Hematopoietic multipotent progenitor cell treated with erythropoietin and hydrocortisone succinate and interleukin-3 and kit ligand, for 15 days (in vitro differentiated cells): ENCODE measurements at places on chromosomes 7 and 10.

GRCh38 chr7:151179287-151179860 lies 7.7 kb downstream of the ASB10 start:
- DNase-seq = no peak

DNA sequence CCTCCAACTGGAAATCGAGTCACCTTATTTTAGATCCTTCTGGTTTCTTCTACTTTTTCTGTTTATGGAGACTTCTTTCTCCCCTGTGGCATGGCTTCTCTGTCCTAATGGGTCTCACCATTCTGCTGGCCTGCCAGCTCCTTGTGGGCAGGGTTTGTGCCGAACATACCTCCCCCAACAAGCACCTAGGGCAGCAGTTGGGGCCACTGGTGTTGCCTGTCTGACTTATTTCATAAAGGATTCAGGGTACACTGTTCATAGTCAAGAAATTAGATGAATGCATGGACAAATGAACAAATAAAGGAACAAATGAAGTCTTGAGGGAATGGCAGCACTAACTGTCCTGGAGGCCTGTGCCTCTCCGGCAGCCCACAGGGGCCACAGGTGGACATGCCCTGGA lies 55.6 kb upstream of the DOCK1 start:
- DNase-seq = no peak

GRCh38 chr7:35482231-35482630 lies 212.7 kb downstream of the HERPUD2 start:
- no peak for DNase-seq

- DNase-seq = no peak
Measured at GRCh38 chr10:112027731-112028280, 155.8 kb downstream of the GPAM start.

GRCh38 chr7:55110993-55111361 lies 92.2 kb downstream of the EGFR start:
- no peak for DNase-seq

DNA sequence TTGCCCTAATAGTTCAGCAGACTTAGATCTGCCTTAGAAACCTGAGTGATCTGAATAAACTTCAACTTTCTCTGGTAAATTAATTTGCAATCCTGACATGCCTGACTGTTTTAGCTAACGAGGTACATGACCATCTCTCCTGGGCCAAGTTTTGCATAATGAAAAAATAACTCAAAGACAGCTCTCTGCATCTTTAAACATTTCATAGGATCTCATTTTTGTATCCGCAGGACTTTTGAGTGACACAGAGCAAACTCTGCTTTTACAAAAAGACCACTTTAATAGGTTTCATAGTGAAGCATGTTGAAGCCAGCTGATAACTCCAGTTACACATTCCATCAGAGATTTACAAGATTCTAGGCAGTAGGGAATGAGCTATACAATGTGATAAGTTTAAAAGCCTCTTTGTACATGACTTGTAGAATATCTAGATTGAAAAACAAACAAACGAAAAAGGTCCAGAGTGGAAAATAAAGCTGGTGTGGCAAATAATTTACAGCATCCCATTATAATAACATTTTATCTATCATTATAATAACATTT lies 2.1 kb downstream of the PRKG1 start:
- no peak for DNase-seq

GRCh38 chr10:17872191-17873091 lies 63.3 kb downstream of the MRC1 start:
- DNase-seq = peak; percentile 16

- no peak for DNase-seq
Measured at GRCh38 chr10:78831461-78831860, 237.3 kb upstream of the ZMIZ1 start.

- no peak for DNase-seq
Measured at GRCh38 chr7:108684629-108685028, 115.0 kb downstream of the DNAJB9 start.

- peak; percentile 36 for DNase-seq
Measured at GRCh38 chr7:37901236-37901827, 15.3 kb downstream of the SFRP4 start.

GRCh38 chr10:126042906-126043305 lies 146.5 kb downstream of the FANK1 start:
- no peak for DNase-seq

DNA sequence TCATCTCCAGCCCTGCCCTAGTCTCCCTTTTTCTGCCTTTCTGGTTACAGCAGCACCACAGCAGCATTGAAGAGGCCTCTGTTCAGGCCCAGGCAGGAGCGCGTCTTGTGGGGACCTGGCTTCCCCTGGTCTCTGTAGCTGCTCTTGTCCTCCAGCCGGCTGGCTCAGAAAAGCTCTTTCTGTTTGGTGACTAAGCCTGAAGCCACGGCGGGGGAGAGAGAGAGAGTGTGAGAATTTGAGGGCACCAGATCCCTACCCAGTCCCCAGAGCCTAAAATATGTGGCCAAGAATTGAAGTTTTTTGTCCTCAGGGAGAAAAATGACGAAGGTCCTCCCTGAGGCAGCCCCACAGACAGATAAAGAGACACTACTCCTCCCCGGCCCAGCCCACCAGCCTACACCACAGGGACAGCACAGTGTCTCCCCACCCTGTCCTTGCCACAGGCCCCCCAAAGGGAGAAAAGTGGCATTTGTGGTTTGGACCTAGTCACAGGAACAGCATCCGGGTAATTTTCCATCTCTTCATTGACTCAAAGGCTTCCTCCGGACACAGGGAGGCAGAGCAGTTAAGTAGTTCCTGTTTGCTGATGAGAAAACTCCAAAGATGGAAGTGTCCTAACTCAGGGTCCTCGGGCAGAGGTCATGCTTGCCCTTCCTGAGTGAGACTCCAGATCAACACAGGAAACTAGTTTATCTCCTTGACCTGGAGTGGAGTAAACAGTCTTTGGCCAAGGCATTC lies 13.3 kb upstream of the FAM180A start:
- DNase-seq = no peak
